ENCODE measurements at places on chromosomes 1 and 21.

GRCh38 chr1:67672260-67672803 is 12.7 kb upstream of the GADD45A start:
- no peak for DNase-seq

GRCh38 chr1:53246261-53247134 is 8.2 kb upstream of the MAGOH start:
- no peak for DNase-seq

DNA sequence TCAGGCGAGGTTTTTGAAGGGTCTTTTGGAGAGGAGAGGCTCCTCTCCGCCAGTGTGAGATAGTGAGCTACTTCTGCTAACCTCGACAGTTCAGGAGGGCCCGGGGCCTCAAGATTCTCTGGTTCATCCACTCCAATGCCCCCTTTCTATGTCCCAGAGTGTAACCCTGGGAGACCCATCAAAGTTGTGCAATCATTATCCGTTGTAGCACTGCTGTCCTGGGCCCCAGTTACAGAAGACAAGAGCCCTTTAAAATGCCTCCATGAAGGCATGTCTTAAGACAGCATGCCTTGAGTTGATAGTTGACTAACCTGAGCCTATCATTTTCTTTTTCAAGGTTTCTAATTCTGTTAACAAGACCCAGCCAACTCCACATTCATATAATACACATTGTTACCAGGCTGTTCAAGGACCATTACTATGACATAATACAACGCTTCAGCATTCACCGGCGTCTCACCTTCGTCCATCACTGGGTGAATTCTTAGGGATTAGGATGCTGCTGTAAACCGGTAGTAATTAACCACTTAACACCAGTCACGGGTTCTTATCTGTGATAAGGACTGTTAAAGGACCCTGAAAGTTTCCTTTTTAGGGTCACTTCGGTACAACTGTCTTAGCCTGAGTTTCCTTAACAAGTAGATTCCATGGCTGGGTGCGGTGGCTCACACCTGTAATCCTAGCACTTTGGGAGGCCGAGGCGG is 37.4 kb upstream of the CDC42BPA start:
- DNase-seq: no peak

- peak; percentile 88 for DNase-seq
Measured at GRCh38 chr1:149888247-149888998, 10.9 kb upstream of the BOLA1 start.

DNA sequence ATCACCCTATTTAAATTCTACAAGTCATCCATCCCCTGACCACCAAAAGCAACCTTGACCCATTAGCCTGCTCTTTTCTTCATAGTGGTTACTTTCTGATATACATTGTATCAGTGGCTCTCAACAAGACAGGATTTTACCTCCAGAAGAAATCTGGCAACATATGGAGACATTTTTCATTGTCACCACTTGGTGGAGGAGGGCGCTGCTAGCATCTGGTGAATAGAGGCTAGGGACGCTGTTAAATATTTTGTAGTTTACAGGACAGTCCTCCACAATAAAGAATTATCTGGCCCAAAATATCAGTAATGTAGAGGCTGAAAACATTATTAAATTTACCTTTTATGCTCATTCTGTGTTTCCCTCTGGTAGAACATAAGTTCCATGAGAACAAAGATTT is 6.1 kb downstream of the HSPA13 start:
- DNase-seq: no peak

DNA sequence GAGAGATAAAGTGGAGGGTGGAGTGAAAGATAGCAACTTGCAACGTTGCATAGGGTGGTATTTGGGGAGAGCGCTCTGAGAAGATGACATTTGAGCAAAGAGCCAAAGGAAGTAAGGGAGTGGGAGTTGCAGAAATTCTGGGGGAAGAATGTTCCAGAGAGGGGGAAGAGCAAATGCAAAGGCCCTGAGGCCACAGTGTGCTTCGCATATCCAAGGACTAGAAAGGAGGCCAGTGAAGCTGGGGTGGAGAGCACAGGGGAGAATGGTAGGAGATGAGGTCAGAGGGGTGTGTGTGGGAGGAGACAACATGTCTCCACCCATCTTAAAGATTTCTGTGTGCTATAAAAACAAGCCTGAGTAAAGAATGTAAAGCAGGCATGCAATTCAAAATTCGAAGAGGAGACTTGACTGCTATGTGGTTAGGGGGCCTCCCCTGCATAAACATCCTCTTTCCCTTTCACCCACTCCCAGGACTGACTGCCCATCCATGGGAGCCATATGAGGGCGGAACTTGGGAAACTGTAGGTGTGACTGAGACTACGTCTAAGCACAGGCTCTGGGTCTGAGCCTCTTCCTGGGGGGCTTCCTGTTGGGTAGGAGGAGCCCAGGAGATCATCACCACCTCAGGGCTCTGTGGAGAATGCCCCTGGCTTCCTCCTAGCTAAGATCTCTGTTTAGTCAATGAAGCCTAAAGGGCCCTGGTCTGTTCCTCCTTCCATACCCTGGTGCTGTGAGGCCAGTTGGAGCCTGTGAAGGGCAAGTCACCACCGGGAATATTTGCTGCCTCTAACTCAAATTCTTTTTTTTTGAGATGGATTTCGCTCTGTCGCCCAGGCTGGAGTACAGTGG is 2.9 kb upstream of the CLIC4 start:
- peak; percentile 44 for DNase-seq

DNA sequence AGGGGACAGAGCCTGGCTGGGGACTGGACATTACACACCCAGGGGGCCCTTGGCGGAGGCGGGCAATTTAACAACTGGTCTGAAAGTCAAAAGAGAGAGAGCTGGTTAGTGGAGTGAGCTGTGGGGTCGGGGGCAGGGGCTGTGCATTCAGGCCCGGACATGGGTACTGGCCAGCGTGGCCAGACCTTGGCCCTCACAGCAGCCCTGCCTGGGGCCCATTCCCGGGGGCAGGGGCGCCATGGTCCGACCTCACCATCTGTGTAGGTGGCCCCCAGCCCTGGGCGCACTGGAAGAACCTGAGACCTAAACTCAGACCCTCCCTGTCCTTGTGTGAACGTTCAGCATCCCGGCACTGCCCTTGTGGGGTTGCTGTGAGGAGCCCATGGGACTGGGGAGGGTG is 5.0 kb downstream of the CLDN19 start:
- DNase-seq: no peak

- DNase-seq: no peak
Measured at GRCh38 chr1:33966346-33967141, 102.7 kb downstream of the HMGB4 start.

GRCh38 chr1:111971396-111971795 is 18.1 kb downstream of the KCND3 start:
- no peak for DNase-seq

GRCh38 chr1:36432616-36433015 is 17.6 kb downstream of the OSCP1 start:
- DNase-seq: no peak

GRCh38 chr1:216824511-216824910 is 101.3 kb upstream of the ESRRG start:
- no peak for DNase-seq

DNA sequence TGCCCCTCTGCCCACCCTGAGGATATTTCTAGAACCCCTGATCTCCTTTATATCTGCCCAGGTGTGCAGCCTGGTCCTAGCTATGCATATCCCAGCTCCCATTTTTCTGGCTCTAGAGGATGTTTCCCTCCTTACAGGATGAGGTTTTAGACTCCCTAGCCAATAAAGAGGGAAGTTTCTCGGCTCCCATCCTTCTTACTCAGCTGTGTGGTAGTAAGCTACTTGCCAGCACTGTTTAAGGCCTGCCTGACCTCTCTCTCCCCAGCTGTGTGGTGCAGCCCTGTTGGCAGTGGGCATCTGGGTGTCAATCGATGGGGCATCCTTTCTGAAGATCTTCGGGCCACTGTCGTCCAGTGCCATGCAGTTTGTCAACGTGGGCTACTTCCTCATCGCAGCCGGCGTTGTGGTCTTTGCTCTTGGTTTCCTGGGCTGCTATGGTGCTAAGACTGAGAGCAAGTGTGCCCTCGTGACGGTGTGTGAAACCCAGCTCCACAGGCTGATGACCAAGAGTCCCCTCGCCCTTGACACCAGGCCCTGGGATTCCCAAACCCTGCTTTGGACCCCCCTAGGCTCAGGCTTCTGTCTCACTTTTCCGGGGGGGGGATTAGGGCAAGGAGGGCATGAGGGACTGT is 7.8 kb upstream of the P3R3URF start:
- no peak for DNase-seq

GRCh38 chr1:243341074-243341473 is 85.2 kb downstream of the SDCCAG8 start:
- DNase-seq: no peak

DNA sequence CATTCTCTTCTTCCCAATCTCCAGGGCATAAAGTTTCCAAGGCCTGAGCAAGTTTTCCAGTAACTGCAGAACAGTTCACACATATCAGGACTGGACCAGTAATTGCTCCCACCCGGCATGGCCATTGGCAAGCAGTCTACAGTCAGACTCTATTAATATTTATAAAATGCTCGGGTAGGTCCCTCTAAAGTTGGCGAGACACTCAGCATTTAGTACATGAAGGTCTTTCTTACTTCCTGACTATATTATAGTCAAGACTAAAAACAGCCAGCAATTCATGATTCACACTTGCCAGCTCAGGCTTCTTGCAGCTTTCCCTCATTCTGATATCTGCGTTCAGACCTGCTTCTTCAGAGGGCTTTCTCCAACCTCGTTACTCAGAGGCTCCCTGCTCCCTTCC is 25.4 kb downstream of the GADD45A start:
- DNase-seq: no peak

DNA sequence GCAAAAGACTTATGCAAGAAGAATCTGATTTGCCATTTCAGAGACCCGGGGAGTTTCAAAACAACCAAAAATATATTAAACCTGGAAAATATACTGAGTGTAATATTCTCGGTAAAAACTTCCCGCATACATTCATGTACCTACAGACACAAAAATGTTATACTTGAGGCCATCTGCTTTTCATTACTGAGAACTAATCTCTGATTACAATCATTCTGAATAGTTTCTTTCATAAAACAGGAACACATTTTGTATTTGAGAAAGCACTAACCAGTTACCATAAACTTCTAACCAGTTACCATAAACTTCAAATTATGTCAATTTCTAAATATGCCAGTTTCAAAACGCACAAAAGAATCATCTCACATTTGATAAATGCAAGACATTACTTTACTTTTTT is 7.8 kb downstream of the ZNHIT6 start:
- DNase-seq: no peak

- DNase-seq: no peak
Measured at GRCh38 chr1:101683561-101683960, 313.2 kb downstream of the OLFM3 start.

GRCh38 chr1:172381946-172382345 is 38.5 kb upstream of the C1orf105 start:
- no peak for DNase-seq

DNA sequence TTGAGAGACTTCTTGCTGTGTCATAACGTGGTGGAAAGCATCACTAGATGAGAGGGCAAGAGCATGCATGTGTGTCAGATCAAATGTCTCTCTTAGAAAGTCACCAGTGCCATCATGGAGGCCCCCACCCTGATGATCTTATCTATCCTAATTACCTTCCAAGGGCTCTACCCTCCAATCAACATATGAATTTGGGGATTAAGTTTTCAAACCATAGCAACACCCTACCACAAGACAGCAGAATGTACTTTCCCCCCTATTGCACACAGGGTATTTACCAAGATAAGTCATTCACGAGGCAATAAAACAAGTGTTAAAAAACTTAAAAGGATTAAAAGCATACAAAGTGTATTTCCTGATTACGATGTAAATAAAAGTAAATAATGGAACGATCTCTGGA is 515.6 kb downstream of the LMO4 start:
- DNase-seq: peak; percentile 45

DNA sequence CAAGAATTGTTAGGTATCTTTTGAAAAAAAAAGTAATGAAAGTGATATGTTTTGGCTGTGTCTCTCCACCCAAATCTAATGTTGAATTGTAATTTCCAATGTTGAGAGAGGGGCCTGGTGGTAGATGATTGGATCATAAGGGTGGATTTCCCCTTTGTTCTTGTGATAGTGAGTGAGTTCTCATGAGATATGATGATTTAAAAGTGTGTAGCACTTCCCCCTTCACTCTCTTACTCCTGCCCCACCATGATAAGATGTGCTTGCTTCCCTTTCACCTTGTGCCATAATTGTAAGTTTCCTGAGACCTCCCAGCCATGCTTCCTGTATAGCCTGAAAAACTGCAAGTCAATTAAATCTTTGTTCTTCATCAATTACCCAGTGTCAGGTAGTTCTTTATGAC is 70.7 kb downstream of the XCL2 start:
- no peak for DNase-seq

DNA sequence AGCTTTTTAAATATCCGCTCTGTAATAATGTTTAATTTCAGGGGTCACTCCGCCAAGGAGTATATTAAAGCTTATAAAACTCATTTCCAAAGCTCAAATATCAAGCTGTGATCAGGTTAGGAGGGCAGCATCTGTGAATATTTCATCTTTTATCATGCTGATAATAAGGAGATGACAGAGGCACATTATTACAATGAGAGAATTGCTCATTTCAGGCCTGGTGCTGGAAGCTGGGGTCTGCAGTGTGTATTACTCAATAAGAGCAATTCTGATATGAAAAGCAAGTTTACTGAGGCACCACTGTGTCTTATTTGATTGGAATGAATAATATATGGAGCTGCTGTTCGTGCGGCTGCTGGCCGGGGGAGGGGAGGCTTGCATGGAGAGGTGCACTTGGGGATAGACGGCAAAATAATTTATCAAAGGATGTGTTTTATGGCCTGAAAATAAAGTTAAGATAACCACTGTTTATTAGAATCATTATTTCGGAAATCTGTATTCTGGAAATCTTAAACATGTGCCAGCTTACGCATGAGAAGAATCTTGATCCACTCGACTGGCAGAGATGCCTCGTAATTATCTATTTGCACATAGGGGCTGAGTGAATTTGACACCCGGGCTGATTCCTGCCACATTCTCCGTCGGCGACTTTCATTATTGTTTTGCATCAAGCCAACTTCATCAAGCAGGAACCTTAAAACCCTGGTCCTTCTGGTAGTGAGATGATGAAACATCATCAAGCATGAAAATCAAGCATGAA is 173.2 kb downstream of the RRAGC start:
- no peak for DNase-seq

GRCh38 chr1:160774886-160775719 is 20.9 kb upstream of the LY9 start:
- no peak for DNase-seq

DNA sequence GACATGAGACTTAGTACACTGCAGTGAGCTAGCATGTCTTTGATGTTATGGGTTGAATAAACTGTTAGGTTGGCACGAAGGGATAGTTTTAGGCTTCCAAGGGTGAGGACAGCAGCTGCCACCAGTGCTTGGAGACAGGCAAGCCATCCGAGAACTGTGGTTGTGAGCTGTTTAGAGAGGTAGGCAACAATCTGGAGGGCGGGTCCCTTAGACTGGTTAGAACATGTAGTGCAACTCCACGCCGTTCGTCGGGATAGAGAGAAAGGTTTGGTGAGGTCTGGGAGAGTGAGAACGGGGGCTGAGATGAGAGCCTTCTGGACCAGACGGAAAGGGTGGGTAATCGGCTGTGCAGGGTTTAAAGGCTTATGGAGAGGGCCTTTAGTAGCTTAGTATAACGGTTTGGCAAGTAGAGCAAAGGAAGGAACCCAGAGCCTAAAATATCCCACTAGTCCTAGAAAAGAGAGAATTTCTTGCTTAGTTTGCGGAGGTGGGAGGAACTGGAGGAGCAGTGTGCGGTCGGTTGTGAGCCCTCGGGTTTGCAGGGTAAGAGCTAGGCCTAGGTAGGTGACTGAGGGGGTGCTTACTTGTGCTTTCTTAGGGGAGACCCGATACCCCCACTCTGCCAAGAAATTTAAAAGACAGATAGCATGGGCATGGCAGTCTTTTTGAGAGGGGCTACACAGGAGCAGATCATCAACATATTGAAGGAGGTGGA is 72.8 kb downstream of the CNST start:
- no peak for DNase-seq
